Fibroblast of skin of right biceps (primary cell): ENCODE measurements at places on chromosomes 16 and 17.

DNA sequence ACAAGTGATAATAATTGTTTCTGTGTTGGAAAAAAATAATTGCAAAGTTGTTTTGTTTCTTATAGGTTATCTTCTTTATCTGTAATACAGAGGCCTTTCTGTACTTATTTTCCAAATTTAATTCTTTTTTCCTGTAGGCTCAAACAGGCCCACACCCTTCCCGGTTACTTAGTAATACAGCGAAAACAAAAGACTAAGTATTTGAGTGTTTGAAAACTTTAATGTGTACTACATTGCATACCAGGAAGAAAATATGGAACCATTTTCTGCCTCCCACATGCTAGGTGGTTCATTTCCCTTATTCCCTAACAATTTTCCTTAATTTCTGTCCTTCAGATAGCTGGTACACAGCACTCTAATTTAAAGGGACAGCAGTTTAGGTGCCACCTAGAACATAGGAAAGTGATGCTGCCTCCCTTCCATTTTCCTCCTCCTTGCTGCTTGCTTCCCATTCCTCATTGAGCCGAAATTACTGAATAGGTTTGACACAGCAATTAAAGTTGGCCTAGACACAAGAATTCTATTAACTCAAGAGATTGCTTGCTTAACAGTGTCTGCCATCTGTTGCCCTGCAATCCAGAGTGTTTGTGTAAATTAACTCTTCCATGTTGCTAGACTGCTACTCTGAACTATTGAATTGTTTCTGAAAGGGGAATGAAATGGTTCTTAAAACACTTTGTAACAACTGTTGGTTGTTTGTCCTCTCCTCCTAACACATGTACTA is 24.2 kb downstream of the CYB5B start:
- DNase-seq: peak; percentile 45

- DNase-seq: peak; percentile 82
Observed at GRCh38 chr17:38867968-38868816, 1.7 kb upstream of the LASP1 start.

GRCh38 chr17:30517786-30518185 is 40.6 kb downstream of the GOSR1 start:
- no peak for DNase-seq

DNA sequence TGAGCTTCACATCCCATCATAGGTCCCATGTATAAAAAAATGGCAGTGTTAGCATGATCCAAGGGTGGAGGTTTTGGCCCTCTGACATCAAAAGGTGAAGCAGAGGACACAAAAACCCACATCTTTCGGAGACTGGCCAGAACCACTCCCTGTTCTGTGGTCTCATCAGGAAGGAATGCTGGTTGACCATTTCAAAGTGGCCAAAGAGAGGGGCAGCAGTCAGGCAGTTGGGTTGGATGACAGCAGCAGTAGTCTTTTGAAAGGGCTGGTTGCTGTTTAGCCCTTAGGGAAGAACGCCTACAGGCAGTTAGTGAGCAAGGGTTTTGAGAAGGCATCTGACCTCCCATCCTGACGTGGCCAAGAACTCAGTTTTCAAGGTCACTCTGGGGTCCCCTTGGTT is 40.5 kb downstream of the LCMT1 start:
- peak; percentile 36 for DNase-seq

- no peak for DNase-seq
Observed at GRCh38 chr16:20878682-20879147, 21.4 kb downstream of the DCUN1D3 start.

DNA sequence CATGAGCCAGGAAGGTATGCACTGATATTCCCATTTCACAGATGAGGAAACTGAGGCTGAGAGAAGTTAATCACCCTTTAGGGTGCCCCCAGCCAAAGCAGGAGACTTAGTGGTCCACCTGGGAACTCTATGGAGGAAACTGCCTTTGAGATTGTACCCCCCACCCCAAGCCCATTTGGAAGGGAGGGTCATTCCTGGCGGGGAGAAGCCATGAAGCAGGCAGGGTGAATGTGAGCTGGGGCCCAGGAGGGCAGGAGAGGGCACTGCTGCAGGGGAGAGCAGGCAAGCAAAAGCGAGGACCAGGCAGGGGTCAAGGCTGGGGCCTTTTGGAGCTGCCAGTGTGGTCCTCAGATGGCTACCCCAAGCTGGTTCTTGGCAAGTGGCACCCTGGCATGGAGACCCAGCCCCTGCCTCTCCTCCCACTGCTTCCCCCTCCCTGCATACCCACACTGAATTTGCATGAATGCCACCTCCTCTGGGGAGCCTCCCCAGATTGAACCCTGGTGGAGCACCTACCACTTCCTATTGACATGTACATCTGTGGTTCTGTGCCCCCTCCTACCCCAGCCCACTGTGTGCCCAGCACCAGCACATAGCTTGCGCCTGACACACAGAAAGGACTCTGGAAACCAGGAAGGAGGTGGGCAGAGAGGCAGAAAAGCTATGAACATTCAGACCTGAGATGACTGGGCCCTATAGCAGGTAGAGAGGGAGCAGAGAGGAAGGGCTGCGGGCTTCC is 965 bp upstream of the TMC6 start:
- no peak for DNase-seq
